ENCODE measurements at places on chromosomes 7 and 10. TPM values are rescaled to one million over a fixed set of nuclear protein-coding genes. Genes with fewer than 3 reads are reported as not detected.

MYPN gene
- not detected for total RNA-seq

SAP25 gene
- total RNA-seq: 7.0 TPM

TAS2R3 gene
- total RNA-seq: 0.24 TPM

ARHGAP22 gene
- 0.18 TPM for total RNA-seq

DNA sequence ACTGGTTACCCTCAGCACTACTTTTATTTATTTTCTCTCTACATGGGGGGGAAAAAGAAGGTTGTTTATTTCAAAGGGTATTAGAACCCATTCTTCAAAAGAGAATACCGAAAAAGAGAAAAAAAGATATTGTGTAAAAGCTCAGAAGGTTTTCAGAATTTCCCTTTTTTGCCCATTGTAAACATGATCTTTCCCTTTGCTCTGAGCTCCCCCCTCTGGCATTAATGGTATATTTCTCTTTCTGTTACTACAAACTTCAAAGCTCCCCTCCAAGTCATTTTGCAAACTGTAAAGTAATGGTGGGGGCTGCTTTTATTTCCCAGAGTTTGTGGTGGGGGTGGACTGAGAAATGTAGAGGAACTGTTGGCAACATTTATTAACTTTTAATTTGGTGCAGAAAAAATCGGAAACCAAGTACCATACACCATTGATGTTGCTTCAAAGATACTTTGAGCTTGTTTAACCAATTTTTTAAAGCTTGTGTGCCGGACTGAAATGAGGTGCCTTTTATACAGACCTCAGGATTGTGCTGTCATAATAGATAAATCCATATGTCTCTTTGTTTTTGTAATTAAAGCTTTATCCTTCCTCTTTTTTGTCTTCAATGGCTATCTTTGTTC, 181.5 kb downstream of the EXOC4 start:
- H3K27me3 ChIP-seq: no peaks in the 10 kb centered on the region
- no peak overlapping the region for H3K4me3 ChIP-seq
- DNase-seq: no peak
- no peak overlapping the region for H3K27ac ChIP-seq
- no peaks in the 10 kb centered on the region for H3K4me1 ChIP-seq
- no peaks in the 10 kb centered on the region for H3K36me3 ChIP-seq

DNA sequence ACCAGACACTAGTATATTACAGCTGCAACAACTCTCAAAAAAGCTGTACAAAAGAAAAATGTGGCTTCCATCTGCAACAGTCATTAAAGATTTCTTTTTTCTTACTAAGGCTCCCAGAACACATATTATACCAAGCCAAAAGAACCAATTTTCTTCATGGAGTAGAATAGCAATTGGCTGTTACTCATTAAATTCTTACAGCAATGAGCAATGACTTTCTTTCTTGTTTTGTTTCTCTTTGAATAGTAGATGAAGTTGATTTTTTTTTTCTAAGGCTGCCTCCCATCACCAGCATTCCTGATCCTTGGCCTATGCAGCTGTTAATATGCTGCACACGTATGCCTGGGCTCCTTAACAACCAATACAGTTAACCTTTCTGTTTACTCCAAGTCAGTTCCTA, 36.6 kb upstream of the SPOCK2 start:
- H3K27ac ChIP-seq: no peak overlapping the region
- no peaks in the 10 kb centered on the region for H3K27me3 ChIP-seq
- no peak for DNase-seq
- H3K4me1 ChIP-seq: no peaks in the 10 kb centered on the region
- H3K36me3 ChIP-seq: no peaks in the 10 kb centered on the region

DNA sequence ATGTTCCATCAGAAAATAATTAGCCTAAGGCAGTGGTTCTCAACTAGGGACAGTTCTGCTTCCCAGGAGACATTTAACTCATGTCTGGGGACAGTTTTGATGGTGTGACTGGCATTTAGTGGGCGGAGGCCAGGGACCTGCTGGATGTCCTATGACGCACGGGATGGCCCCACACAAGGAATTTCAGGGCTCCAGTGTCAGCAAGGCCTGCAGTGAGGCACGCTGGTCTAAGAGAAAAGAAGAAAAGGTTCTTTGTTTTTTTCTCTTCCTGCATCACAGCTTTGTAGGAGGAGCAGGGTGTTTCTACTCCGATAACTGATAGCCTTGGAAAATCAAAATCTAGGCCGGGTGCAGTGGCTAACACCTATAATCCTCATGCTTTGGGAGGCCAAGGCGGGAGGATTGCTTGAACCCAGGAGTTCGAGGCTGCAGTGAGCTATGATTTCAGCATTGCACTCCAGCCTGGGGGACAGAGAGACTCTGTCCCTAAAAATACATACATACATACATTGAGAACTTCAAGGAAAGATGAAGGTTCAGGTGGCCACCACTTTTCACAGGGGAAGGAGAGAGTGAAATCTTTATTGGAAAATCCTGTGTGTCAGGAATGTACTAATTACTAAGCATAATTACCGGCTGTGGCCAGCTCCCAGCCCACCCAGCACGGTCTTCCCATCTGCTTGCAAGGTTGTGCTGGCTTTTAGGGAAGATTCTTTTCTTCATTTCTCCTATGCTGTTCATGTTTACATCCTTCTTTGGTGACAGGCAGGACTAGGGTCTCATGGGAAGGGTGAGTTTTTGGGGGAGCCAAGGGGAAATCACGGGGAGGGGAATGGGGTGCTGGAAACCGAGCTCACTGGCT, 150.4 kb downstream of the ACTR3B start:
- H3K4me1 ChIP-seq: no peaks in the 10 kb centered on the region
- no peaks in the 10 kb centered on the region for H3K36me3 ChIP-seq
- DNase-seq: no peak
- H3K4me3 ChIP-seq: no peak overlapping the region
- no peaks in the 10 kb centered on the region for H3K27me3 ChIP-seq

- H3K4me1 ChIP-seq: no peaks in the 10 kb centered on the region
- no peak overlapping the region for H3K4me3 ChIP-seq
- no peaks in the 10 kb centered on the region for H3K36me3 ChIP-seq
- no peaks in the 10 kb centered on the region for H3K27me3 ChIP-seq
- no peak for DNase-seq
Measured at GRCh38 chr7:126535176-126535575, 717.6 kb downstream of the GRM8 start.

All from GM12878 (cell line).